ENCODE measurements at places on chromosomes 5 and 9.
A peak's percentile ranks its signal among the peaks of the same experiment; 100 is the strongest.

GRCh38 chr5:156375895-156376495 is 49.0 kb downstream of the SGCD start:
- no peak for DNase-seq

GRCh38 chr5:80698369-80698768 is 43.6 kb upstream of the DHFR start:
- no peak for DNase-seq

DNA sequence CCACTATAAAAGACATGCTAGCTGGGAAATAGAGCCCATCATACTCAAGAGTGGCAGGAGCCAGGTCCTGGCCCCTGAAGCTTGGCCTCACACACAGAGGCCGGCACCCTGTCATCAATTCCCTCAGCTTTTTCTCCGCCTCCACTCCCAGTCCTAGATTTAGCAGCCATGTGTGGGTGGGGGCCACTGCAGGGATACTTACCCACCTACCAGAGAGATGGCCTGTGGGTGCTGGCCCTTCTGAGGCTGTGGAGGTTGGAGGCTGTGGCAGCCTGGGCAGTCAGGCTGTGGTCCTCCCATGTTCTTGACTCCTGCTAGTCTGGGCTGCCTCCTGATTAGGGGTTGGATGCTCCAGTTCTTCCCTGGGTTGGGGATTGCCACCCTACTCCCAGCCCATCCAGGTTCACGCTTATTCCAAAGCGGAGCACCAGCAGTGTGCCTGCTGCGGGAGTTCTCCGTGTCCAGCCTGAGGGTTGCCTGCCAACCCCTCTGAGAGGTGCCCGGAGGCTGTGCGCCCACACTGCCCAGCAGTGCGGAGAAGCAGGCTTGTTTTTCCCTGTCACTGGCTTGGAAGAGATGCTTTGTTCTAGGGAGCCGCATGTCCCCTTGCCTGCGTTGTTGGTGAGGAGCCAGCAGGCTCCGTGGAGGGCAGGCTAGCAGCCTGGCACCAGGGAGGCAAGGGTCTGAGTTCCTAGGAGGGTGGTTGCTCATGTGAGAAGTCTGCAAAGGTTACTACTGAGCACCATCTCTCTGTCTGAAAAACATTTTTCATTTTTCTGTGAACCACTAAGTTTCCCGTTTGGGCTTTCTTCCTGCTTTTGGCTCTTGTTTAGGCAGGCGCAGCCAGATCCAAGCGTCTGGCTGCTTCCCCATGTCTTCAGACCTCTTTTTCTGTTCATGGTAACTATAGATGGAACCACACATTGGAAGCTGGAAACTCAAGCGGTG is 7.5 kb downstream of the SLC22A5 start:
- no peak for DNase-seq

DNA sequence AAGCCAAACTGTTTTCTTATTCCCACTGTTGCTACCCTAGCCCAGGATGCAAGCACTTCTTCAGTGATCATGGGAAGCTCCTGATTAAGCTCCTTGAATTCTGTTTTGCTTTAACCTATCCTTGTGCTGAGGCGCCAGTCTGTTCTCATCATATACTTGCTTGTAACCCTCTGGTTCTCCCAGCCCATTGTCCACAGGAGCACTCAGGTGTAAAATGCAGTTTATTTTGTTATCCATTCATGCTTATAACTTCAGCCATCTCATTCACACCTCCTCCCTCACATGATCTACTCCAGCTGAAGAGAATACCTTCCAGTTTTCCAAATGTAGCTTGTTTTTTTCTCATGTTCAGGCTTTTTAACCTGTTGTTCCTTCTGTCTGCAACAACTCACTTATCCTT is 402.1 kb upstream of the BRINP1 start:
- DNase-seq, result no peak

DNA sequence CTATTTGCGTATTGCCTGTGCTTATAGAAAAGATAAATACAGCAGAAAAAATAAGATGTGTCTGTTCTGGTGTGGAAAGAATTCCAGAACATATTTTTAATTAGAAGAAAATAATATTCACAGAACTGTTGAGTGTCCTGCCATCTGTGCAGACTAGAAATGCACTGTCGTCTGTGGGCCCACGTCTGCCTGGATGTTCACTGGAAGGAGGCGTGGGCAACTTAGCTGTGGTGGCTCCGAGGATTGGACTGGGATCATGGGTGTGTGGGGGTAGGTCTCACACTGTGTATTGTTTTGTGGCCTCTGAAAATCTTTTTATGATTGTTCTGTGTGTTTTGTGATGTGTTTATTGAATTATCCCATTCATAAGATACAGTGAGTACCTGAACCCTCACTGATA is 126.0 kb upstream of the CACNA1B start:
- DNase-seq, result no peak

DNA sequence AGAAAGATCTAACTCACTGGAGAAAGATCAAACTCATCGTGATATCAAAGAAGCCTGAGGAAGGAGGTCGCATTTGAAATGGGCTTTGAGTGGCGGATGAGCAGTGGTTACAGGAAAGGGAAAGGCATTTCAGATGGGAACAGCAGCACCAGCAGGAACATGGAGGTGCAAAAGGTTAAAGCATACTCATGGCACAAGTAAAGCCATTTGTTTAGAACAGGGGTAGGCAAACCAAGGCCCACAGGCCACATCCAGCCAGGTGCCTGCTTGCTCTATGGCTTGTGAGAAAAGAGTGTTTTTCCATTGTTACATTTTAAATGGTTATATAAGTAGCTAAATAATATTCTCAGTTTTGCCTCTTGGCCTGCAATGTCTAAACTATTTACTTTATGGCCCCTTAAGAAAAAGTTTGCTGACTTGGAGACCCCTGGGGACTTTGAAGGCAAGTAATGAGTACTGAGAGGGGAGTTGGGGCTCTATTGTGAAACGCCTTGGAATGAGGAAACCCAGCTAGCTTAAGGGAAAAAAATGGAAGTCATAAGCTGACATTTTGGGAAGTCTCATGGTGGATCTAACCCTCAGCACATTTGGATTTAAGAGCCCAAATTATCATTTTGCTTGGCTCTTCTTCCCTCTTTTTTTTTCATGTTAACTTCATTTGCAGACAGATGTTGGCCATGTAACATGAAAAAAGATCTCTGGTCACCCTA is 211.1 kb downstream of the NR3C1 start:
- DNase-seq, result no peak

- DNase-seq, result no peak
These were observed 54.9 kb upstream of the DAB2IP start for GRCh38 chr9:121596515-121596914.

DNA sequence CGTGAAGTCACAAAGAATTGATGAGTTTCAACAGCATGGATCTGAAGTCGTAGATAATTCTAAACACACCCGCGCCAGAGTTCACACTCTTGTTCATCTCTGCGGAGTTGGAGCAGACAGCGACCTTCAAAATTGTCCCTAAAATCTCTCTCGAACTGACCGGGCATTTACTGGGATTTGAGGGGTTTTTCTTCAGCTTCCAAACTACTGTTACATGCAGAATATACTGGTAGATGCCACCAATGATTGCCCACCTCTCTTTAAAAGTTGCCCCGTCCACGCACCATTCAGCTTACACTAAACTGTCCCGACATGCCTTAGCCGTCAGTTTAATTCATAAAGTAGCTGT is 5.2 kb upstream of the ISL1 start:
- no peak for DNase-seq

- DNase-seq, result no peak
These were observed 33.0 kb upstream of the PDZD2 start for GRCh38 chr5:31605920-31606319.

- DNase-seq, result no peak
These were observed 2.8 kb downstream of the SARDH start for GRCh38 chr9:133735415-133735775.

DNA sequence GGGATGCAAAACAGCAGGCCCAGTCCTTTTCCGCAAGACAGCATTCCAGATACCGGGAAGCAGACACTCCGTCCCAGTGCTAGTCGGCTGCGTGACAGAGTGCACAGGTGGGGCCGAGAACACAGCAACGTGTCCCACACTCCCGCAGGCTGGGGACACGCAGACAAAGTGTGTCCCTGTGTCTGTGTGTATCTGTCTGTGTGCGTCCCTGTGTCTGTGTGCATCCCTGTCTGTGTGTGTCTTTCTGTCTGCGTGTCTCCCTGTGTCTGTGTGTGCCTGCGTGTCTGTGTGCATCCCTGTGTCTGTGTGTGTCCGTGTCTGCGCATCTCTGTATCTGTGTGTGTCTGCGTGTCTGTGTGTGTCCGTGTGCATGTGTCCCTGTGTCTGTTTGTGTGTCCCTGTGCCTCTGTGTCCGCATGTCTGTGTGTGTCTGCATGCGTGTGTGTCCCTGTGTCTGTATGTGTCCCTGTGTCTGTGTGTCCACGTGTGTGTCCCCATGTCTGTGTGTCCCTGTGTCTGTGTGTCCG is 137.0 kb downstream of the MRPL36 start:
- DNase-seq, result no peak

DNA sequence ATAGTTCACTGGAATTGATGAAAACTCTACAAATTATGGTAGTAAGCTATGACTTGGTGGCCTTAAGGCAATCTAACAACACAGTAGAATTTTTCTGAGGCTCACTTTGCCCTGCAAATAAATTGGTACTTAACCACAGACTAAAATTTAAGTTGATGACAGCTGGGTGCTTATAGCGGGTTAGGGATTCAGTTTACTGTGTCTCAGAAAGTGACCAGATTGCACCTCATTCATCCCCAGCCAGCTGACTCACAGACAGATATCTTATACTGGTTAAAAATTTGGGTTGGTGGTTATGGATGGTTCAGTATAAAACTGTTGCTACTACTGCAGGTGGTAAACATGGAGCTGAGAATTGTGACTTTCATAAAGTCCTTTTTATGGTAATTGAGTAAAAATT is 2.8 kb downstream of the CKS2 start:
- peak; percentile 10 for DNase-seq
